ENCODE measurements at places on chromosomes 4 and X.

DNA sequence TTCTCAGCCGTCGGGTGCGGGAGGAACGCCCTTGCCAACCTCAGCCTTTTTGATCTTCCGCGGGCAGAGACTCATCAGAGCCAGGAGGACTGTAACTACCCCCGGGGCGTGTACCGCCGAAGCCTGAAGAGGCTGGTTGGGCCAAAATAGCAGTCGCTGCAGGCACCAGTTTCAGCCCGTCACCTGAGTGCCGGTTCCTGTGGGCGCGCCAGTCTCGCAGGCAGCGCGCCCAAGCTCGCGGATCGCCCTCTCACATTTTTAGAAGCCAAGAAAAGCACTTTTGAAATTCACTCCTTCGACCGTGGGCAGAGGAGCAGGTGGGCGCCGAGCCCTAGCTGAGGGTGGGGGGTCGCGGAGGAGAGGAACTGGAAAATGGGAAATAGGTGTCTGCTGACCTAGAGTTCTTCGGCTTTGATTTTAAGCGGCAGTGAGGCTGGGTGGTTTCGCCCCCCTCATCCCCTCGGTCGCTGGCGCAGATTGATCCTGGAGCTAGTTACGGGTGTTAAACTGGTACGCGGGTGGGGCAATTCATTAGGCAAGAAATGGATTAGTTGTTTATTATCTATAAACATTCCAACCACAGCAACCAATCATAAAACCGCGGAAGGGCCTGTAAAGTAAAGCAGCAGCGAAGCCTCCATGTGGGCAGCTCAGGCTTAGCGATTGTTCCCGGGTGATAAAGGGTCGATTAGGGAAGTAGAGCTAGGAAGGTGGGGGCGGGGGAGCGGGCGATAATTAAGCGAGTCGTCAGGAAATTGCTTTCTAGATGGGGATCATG lies 69.2 kb downstream of the FBXO8 start:
- peak; percentile 28 for DNase-seq

DNA sequence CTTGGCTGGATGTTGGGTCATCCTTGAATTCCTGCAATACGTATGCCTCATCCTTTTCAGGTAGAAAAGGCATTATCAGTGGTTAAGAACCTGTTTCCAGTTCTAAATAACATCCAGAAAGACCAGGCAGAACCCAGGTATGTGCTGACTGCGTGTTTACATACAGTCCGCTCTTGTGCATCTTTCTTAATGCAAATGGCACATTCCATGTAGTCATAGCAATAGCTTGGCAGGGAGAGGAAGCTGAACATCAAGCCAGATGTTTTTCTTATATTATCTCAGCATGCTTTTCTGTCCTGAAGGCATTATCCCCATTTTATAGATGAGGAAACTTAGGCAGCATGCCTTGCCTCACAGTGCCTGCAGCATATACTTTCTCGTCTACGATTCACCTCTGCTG lies 2.1 kb downstream of the DCLK2 start:
- no peak for DNase-seq

DNA sequence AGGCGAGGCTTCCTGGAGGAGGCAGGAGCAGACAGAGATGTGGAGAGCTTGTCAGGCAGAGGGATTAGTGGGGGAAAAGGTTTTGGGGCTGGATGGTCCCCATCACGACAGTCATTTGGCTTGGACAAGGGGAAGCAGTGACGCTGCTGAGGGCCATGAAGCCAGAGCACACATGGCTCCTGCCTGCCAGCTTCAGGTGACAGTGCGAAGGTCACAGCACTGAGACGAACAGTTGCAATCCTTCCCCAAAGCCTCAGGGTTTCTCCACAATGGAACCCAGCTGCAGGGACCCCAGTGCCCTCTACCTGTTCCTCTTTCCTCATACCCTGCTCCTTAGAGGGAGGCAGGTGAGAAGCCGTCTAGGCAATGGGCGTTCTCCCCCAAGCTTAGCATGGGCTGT lies 110.3 kb downstream of the DRD5 start:
- DNase-seq: no peak

GRCh38 chrX:153727123-153727931 lies 2.7 kb downstream of the ABCD1 start:
- DNase-seq: no peak

GRCh38 chr4:188532751-188533150 lies 393.5 kb downstream of the TRIML1 start:
- no peak for DNase-seq

- no peak for DNase-seq
These were observed 131.4 kb downstream of the CHIC2 start for GRCh38 chr4:53932796-53933610.

- no peak for DNase-seq
These were observed 64.4 kb upstream of the CT45A1 start for GRCh38 chrX:135649029-135649428.

GRCh38 chr4:110041735-110042134 lies 129.1 kb downstream of the EGF start:
- no peak for DNase-seq

DNA sequence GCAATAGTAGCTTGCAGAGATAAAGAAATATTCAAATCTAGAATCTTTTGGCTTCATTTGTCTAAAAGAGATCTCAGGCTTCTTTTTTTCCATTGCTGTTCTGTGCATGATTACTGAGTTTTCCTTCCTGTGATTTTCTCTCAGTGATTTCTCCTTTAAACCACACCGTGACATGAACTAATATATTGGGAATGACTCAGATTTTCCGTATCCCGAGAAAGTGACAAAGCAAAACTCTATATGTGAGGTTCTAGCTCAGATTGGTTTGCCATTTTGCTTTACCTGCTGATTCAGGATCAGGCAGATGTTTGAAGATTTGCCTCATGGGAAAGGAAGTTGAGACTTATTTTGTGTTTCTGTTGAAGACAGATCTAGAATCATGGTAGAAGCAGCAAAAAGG lies 59.4 kb downstream of the MTHFD2L start:
- DNase-seq: no peak

- no peak for DNase-seq
These were observed 197.3 kb downstream of the CFAP299 start for GRCh38 chr4:80532674-80533333.

DNA sequence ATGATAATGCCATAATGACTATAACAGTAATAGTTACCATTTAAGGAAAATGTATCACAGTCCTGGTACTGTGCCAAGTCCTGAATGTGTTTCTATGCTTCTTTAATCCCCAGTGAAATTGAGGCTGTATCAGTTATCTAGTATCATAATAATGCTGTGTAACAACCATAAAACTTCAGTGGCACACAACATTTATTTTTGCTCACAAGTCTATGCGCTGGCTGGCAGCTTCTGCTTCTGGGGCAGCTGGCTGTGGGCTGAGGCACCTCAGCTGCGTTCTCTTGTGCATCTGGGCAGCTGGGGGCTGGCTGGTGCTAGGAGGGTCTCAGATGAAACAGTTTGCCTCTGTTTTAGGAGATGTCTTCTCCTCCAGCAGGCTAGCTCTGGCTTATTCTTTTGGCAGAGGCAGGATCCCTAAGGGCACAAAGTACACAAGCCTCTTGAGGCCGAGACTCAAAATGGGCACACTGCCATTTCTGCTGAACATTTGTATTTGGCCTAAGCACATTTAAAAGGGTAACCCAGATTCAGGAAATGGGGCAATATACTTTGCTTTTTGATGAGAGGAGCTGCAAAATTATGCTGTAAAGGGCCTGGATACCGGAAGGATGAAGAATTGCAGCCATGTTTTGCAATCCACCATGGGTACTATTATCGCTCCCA lies 62.6 kb upstream of the DHX15 start:
- no peak for DNase-seq

DNA sequence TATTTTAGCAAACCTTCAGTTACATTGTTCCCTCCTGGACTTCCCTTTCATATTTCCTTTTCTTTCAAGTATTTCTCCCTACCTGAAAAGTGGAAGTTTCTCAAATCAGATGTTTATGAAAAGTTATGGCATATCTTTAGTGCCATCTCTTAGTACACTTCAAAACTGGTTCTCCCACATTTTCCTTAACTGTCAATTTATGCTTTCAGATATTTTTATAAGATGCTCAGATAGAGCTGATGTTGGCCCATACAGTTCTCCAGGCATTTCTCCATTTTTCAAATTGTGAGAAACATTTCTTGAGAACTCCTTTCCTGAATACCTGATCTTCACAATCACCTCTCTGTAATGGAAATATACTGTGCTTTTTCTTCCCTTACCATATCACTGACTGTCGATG lies 32.5 kb upstream of the AP1AR start:
- no peak for DNase-seq

DNA sequence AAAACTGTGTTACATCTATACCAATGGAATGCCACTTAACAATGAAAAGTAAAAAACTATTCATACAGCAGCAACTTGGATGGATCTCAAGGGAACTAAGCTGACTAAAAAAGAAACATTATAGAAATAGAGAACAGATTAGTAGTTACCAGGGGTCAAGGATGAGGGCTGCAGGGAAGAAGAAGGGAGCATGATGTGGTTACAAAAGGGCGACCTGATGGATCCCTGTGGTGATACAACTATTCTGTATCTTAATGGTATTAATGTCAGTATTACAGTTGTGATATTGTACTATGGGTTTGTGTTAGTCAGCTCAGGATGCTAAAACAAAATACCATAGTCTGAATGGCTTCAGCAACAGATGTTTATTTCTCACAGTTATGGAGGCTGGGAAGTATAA lies 190.7 kb downstream of the ZNF674 start:
- DNase-seq: no peak

DNA sequence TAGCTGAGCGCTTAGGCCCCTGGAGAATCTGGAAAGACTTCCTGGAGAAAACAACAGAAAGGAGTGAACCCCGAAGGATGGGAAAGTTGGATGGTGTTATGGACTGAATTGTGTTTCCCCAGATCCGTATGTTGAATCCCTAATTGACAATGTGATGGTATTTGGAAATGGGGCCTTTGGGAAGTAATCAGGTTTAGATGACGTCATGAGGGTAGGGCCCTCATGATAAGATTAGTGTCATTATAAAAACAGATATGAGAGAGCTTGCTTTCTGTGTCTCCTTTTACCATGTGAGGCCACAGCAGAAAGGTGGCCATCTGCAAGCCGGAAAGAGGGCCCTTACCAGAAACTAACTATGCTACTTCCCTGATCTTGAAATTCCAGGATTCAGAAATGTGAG lies 159.5 kb downstream of the QDPR start:
- no peak for DNase-seq

GRCh38 chr4:121656269-121656641 lies 40.5 kb downstream of the ANXA5 start:
- peak; percentile 44 for DNase-seq

- peak; percentile 68 for DNase-seq
These were observed 8.7 kb downstream of the KIAA1210 start for GRCh38 chrX:119118780-119119395.

DNA sequence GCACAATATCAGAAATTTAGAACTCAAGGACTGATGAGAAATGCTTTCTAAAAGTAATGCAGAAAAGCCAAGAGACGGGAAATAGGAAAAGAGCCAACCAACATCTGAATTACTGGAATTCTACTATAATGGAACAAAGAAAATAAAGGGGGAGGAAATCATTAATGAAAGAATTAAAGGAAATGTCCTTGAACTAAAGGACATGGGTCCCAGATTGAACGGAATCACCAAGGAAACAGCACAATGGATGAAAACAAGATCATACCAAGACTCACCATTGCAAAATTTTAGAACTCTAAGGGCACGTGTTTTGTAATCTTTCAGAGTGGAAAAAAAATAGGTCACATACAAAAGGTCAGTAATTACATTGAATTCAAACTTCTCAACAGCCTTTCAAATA lies 35.9 kb downstream of the HPGDS start:
- no peak for DNase-seq

DNA sequence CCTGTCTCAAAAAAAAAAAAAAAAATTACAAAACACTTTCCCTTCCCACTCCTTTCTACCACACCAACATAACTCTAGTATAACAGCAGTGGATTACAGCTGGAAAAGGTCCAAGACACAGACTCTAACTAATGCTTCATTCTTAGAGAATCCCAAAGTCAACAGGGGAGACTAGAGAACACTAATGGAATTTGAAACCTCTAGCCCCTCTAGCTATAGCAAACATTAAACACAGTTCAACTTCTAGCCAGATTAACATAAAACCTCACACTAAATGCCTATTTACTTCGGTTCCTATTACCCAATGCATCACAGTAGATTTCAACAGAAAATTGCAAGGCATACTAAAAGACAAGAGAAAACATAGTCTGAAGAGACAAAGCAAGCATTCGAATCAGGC lies 10.5 kb upstream of the DHX15 start:
- DNase-seq: no peak

- DNase-seq: no peak
These were observed 268.7 kb upstream of the GK2 start for GRCh38 chr4:79676705-79677104.

DNA sequence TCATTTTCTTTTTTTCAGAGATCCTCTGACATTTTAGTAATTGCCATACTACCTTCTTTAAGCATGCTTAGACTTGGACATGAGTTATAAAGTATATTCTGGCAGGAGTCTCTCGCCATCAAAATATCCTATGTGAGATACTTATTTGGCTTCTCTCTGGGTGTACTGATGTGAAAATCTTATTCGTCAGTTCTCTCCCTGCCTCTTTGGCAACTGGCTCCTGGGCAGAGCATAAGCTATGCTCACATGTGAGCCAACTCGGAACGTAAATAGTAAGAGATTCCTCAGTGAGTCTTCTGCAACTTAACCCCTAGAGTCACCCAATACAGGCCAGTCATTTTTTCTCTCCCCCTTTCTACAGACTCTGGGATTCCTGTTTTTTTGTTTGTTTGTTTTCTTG lies 91.6 kb downstream of the MAGEB17 start:
- DNase-seq: no peak

DNA sequence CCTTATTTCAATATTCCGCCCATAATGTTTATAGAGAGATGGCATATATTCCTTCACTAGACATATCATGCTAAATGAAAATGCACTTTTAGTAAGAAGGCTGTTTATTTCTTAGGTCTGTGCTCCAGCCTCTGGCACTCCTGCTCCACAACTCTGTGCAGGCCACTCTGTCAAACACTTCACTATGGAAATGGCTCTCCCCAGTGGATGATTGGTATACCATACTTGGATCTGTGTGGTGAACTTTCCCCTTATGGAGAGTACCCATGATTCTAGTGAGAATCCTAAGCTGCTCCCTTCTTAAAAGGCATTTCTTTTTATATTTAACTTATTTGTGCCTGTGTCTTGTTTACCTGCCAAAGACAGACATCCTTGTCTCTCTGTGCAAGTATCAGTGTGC lies 480.1 kb upstream of the GALNT7 start:
- no peak for DNase-seq
